CD4-positive, alpha-beta T cell treated with Interleukin-4 for 1 hour (primary cell): ENCODE measurements at places on chromosomes 1 and 21.

GRCh38 chr1:167059045-167059808 is 30.9 kb downstream of the GPA33 start:
- DNase-seq, result peak; percentile 69

DNA sequence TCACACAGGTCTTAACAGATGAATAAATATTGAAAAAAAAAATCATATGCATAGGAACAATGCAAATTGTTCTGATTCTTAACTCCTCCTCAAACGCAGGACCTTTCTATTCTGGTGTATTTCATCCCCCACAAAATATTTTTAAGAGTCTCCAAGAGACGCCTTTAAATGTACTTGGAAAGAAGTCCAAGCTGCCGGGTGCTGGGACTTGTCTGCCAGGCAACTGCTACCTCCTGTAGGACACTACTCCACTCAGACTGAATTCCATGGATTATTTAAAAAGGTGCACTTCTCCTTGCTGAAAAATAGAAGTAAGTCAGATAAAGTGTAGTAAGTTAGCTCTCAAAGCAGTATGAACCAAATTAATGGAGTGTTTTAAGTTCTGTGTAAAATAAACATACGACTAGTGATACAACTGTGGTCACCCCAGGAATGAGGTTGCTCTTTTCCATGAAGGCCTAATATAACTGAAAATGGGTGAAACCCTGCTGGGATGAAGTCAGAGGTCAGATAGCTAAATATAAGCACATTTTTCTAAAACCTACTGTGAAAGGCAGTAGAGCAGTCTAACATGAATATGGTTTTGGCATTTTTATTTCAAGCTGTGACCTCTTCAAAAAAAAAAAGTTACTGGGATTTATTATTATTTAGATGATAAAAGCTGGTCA is 189.2 kb upstream of the PBX1 start:
- no peak for DNase-seq

GRCh38 chr21:22044431-22044830 is 1046.2 kb downstream of the NCAM2 start:
- DNase-seq, result no peak

GRCh38 chr1:42941640-42942330 is 16.9 kb downstream of the SLC2A1 start:
- no peak for DNase-seq

- no peak for DNase-seq
Observed at GRCh38 chr21:44991538-44992483, 52.0 kb downstream of the SLX9 start.

DNA sequence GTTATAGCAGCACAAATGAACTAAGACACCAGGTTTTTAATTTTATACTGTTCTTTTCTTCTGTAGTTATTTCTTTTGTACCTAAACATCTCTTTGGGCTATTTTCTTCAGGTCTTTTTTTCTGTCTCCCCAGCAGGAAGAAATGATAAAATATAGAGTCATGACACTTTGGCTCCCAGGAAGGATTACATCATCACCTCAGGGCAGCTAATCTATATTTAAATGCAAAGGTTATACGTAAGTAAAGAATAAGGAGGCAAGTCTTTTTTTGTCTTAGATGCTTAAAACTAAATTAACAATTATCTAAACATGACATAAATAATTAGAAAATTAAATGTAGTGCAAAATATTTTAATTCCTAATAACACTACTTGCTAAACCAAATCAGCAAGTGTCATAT is 57.0 kb downstream of the WARS2 start:
- DNase-seq, result no peak

- DNase-seq, result no peak
Observed at GRCh38 chr1:66750577-66750976, 1.7 kb upstream of the DYNLT5 start.

GRCh38 chr1:63321785-63322113 is 618 bp upstream of the FOXD3 start:
- DNase-seq, result no peak

DNA sequence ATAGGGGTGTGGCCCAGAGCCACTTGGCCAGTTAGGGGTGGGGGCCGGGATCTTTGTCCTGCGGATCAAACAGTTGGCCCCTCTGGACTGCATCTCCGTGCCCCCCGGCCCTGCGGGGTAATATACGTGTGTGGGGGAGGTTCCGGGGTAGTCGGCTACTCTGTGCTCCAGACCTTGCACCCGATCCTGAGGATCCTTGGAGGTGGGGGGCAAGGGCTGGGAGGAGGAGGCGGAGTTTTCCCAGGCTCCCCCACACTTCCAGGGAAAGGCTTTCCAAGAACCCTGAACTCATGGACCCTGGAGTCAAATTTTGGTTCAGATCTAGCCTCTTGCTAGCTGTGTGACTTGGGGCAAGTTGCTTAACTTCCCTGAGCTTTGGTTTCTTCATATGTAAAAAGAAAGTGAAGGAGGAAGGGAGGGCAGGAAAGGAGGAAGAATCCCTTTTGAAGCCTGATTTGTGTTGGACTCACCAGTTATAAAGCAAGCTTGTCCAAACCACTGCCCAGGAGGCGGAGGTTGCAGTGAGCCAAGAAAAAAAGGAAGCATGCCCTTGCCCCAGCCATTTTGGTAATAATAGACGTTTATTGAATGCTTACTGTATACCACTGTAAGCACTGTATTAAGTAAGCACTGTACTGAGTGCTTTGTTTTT is 686 bp downstream of the MIIP start:
- DNase-seq, result peak; percentile 22

GRCh38 chr1:84223751-84224432 is 77.6 kb upstream of the SAMD13 start:
- no peak for DNase-seq

GRCh38 chr21:45811136-45811535 is 167.6 kb downstream of the PCBP3 start:
- DNase-seq, result no peak

- DNase-seq, result no peak
Observed at GRCh38 chr21:37437376-37438080, 71.0 kb downstream of the DYRK1A start.

DNA sequence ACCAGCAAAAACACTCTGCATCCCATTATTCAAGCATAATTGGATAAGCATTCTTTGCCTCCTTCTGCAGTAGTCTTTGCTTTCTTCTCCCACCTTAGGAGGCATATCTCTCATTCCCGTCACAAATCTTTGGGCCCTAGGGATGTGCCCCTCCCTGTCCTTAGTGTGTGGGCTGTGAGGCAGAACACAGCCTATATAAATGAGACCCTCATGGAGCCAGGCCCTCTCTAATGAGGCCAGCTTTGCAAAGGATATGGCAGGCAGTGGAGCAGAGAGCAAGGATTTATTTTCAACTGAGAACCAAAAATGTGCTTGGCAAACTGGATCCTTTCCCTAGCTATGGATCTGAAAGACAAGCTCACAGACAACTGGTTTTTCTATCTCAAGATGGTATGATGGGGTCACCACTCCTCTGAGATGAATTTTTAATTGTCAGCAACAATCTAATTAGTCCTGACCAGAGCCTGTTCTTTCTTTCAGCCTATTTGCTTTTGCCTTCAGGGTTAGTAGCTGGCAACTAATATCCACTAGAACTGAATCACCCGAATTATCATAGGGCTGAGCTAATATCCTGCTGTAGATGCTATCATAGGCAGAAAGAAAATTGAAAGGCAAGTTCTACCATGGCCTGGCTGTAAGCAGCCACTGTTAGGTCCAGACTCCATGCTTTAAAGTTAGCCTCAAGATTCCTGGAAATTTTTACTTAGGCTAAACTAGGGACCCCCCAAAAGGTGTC is 134.2 kb downstream of the SYT2 start:
- no peak for DNase-seq

DNA sequence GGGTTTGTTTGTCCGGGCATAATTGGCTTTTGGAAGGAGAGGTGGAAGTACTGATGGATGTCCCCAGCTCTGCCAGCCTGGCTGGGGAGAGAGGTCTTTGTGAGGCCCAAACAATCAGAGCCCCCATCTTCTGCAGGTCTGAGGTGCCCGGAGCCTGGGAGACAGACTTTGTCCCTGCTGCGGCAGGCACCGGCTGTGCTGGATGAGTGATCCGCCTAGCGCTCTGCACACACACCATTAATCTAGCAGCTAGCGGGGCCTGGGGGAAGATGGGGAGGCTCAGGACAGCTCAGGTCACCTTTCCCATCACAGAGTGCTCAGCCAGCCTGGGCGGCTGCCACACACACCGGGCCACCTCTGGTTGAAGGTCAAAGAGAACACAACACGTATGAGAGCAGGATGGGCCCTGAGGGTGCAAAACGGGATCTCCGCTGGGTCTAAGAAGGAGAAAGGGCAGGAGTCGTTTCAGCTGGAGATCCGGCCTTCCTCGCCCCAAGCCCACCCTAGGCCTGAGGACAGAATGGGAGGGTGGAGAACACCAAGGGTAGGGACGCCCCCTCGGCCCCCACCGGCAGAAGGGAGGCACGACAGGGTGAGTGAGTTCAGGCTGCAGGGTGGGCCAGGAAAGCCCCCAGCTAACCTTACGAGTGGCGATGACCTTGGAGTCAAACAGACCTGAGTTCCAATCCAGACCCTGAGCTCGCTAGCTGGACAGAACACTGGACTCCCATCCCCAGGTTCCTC is 341.8 kb downstream of the NPHP4 start:
- DNase-seq, result no peak

- DNase-seq, result no peak
Observed at GRCh38 chr1:25042331-25043227, 112.5 kb upstream of the RUNX3 start.

DNA sequence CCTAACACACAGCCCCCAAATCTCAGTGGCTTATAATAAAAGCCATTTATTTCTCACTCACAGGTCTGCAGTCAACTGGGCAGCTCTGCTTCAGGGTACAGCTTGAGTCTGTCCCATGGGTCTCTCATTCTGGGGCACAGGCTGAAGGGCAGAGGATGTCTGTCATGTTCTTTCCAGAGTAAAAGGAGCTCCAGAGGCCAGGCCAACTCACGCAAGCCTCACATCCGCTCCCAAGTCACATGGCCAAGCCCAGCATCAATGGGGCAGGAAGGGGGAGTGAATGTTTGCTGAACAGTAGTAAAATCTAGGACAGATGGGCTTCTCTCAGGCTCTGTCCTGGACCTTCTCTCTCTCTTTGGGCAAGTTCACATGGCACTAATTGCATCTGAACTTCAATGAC is 7.1 kb upstream of the SSBP3 start:
- no peak for DNase-seq

DNA sequence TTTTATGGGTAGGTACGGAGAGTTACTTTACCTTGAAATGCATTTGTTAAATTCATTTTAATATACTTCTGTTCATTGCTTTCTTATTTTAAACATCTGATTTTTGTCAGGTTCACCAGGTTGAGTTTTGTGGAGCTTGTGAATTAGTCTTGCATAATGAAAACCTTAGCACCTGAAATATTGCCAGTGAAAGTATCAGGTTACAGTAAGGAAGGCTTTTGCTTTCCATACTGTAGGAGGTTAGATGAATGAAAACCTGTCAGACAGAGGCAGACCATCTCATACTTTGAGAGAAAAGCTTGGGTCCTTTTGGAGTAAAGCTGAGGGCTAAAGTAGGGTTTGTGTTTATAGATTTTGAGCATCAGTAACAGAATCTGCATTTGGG is 34.7 kb downstream of the THRAP3 start:
- DNase-seq, result no peak

GRCh38 chr21:41953249-41953830 is 478 bp downstream of the C2CD2 start:
- DNase-seq, result no peak
